ENCODE measurements at places on chromosomes 3 and 15.

GRCh38 chr3:101836652-101837598 lies 12.4 kb upstream of the NFKBIZ start:
- peak; percentile 69 for DNase-seq

- DNase-seq, result no peak
Observed at GRCh38 chr3:193124861-193125260, 116.2 kb upstream of the PLAAT1 start.

DNA sequence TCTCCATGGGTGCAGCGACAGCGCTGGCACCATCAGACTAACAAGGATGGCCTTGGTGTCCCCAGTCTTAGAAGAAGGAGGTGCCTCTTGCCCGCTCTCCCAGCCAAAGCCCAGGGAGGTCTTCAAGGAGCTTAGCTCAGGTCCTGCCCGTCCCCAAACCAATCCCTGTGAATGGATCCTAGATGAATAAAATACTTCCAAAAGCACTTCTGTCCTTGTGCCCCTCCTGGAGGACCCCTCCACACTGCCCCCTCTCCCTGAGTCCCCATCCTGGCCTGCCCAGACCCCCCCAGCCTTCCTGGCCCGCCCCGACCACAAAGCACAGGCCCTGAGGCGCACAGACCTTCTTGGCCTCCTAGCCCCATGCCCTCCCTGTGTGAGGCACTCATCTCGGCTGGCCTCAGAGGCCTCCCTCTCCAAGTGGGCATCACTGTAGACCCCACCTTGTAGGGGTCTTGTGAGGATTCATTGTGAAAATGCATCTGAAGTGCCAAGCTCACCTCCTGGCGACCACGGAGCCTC lies 8.4 kb downstream of the SLC28A1 start:
- DNase-seq, result no peak

DNA sequence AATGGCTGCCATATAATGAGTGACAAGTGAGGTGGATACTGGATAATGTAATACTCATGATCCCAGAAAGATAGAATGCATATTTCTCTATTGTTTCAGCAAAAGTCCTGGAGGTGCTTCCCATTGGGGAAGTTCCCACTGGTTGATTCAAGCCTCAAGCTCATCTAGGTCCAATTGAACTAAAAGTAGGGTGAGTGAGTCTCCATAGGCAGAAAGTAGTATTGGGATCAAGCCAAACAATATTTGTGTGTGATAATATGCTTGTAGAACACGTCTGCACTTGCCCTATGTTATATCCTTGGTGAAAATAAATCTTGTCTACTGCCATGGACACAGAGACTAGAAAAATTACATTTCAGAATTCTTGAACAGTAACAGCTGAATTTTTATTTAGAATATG lies 14.8 kb upstream of the ZBTB20 start:
- DNase-seq, result no peak

DNA sequence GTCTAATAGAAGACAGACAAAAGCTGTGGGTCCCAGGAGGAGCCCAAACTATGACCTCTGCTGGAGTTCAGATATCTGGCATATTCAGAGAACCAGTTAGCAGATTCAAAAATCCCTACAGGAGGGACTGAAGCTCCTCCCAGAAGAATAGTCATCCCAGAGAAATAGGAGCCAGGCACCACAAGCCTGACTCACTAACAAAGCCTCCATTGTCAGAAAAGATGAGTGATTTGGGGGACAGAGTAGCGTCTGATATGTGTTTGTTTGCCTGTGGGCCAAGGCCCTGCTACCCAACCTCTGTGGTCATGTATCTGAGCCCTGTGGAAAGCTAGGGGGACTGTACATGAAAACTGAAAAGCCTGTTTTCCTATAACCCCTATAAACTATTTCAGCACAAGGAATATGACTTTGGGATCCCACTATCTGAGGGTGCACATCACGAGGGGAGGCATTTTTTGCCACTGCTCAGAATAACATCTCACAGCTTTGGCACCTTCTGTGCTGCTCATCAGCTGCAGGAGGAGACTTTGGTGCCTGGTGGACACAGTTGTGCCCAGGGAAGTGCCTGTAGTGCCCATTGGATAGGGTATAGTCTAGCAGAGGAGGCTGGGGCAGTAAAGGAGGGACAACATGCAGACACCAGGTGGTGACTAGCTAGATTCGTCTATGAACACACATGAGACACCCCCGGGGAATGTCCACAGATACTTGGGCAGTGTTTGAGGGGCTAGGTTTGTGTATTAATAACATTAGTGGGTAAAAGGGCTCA lies 9.7 kb upstream of the LARP6 start:
- peak; percentile 92 for DNase-seq

DNA sequence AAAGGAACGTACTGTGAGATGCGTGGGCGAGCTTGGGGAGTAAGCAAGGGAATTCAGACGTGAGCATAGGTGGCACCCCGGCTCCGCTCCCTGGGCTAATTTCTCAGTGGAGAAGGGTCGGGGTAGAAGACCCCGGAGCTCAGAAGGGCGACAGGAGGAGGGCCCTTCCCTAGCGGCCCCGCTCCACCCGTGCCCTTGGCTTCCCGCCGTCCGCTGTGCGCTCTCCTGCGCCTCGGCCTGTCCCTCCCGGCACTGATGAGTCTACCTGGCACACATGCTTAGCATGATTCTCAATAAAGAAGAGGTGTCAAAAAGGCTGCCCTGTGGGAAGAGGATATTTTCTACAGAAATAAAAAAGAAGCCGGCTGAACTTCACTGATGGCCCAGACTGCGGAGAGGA lies 292.7 kb downstream of the OCA2 start:
- DNase-seq, result no peak

DNA sequence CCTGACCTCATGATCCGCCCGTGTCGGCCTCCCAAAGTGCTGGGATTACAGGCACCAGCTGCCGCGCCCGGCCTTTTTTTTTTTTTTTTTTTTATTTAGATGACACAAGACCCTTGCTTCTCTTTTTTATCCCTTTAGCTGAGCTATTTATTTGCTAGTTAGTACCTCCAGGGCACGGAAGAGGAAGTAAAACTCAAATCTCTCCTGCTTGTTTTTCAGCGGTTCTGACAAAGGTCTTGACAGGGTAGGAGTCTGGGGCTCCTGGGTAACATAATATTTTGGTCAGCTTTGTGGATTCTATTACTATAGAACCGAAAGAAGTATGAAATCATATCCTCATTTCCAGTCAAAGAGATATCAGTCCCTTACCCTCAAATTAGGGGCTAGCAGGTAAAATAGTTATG lies 44.0 kb upstream of the ETV5 start:
- no peak for DNase-seq

GRCh38 chr3:34686541-34686940 lies 888.1 kb downstream of the PDCD6IP start:
- no peak for DNase-seq

- DNase-seq, result no peak
Observed at GRCh38 chr3:129505341-129505740, 23.1 kb upstream of the RHO start.

GRCh38 chr3:171564748-171565480 lies 104.7 kb upstream of the TNIK start:
- no peak for DNase-seq

DNA sequence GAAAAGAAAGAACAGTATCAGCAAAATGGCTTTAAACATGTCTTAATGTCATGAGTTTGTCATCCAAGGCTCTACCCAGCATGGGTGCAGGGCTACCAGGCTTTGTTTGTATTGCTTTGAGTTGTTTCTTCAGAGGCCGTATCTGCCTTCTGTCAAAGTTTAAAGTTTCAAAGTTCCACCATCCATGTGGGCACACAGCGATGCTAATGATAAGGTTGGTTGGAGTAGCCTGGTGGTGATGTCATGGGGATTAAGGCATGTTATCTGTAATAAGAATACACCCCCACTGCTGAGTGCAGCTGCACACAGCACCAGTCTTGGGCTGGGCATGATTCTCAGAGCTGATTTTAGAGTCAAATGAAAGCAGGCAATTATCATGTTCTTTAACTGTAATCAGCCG lies 72.0 kb upstream of the LRTM1 start:
- DNase-seq, result no peak

- DNase-seq, result no peak
Observed at GRCh38 chr3:39499651-39500273, 32.3 kb downstream of the MOBP start.

GRCh38 chr3:58299839-58300516 lies 6.1 kb upstream of the RPP14 start:
- DNase-seq, result peak; percentile 38

DNA sequence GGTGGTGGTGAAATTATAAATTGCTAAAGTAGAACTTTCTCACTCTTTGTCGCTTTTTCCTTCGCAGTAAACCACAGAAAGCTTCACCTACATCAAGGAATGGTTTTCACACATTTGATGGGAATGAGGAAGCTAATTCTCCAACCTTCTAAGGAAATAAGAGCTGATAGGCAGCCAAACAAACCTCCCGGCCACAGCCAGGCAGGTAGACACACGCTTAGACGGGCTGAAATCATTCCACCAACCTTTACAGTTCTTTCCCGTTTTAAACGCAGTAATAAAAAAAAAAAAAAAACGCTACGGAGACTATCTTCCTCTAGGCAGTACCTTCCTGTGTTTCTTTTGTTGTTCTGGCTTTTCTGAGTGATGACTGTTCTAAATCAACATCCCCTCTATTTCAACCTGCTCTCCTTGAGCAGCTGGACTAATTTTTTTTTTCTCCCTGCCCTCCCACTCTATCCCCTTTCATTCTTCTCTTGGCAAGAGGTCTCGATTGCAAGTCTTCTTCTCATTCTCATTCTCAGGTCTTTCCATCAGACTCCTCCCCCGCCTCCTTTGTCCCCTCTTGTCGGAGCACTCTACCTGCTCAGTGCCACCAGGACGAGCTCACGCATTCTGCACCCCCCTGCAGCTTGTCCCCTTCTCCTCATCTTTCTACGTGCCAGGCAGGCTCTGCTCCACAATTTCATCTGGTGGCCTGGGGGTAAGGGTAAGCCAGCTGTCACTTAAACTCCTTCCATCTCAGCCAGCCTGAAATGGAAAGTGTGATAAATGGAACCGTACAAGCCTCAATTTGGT lies 391.1 kb upstream of the MDFIC2 start:
- DNase-seq, result no peak

DNA sequence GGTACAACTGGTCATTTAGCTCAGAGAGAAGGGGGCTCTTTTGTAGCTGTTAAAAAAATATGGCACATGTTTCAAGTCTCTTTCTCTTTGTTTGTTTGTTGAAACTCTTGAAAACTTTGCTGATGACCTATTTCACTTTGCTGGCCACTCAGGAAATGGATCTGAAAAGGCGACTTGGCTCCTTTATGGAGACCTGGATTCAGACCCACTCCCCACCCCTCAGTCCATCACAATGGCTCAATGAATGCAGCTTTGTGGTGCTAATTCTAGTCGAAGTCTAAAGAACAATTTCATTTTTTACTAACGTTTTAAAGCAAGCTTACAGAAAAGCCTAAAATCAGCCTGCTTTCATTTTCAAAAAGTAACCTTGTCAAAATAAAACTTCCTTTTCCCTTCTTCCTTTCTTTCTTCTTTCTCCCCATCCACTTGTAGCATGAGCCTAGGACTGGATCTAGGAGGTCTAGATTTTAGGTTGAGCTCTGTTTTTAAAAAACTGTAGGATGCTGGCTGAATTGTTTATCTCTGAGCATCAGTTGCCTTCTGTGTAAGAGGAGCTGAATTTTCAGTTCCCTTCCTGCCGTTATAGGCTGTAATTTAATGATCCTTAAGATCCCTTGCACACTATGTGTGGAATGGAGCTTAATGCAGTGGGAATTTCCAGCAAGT lies 165.5 kb upstream of the FEZF2 start:
- DNase-seq, result no peak

DNA sequence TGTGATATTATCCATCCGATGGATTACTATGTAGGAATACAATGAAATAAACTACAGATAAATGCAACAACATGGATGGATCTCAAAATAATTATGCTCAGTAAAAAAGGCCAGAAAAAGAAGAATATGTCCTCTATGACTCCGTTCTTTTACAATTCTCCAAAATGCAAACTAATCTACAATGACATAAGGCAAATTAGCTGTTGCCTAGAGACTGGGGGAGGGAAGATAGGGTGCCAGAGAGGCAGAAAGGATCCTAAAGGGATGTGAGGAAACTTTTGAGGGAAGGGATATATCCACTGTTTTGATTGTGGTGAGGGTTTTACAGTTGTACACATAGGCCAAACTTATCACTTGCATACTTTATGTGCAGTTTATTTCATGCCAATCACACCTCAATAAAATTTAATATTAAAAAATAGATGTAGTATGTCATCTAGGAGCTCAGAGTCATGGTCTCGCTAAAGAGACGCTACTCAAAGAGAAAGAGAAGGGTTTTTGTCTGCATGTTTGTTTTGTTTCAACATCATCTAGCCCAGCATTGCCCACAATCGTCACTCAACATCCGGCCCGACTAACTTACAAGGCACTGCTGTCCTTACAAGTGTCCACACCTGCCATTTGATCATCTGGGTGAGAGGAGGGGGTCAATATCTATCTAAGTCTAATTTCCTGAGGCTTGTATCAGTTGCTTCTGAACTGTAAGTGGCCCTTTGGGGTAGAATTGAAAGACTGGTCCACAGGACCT lies 29.5 kb downstream of the HES1 start:
- DNase-seq, result no peak

GRCh38 chr15:97059281-97059680 lies 728.8 kb downstream of the NR2F2 start:
- DNase-seq, result no peak

- DNase-seq, result no peak
Observed at GRCh38 chr15:84721371-84721770, 5.4 kb upstream of the SEC11A start.

GRCh38 chr15:99582508-99582960 lies 16.8 kb downstream of the MEF2A start:
- peak; percentile 64 for DNase-seq
